ENCODE measurements at places on chromosomes 3 and 15.

DNA sequence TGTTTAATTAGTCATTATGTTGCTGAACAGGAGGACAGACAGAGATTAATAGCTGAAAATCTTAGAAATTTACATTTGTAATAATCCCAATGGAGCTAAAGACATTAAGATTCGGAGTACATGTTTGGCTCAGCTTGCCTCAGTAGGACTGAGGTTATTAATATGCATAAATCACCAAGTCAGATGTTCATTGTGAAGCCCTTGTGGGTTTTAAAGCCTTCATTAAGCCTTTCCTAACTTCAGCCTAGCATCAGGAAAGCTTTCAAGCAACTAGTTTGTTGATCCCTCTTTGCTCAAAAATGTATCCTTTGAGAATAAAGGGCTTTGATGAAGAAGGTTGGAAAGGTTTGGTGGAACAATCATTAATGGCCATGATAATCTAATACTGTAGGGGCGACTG is 178.2 kb upstream of the CGNL1 start:
- DNase-seq, result no peak

DNA sequence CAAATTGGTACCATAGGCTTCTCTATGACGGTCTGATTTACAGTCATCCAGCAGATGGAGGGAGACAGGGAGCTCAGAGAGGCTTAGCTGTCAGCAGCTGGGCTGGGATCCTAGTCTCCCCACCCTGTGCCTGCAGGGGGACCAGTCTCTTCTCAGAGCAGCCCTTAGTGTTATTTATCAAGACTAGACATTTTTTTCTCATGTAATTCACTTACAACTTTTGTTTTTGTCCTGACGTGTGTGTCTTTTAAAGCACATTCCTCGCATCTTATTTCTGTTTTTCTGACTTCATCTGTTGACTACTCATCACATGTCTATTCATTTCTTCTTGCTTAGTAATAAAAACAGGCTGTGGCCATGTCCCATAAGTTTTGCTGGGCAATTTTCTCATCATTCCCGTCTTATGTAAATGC is 116.1 kb downstream of the KLF13 start:
- no peak for DNase-seq

- DNase-seq, result no peak
These were observed 155.1 kb upstream of the FRMD4B start for GRCh38 chr3:69540706-69541581.

DNA sequence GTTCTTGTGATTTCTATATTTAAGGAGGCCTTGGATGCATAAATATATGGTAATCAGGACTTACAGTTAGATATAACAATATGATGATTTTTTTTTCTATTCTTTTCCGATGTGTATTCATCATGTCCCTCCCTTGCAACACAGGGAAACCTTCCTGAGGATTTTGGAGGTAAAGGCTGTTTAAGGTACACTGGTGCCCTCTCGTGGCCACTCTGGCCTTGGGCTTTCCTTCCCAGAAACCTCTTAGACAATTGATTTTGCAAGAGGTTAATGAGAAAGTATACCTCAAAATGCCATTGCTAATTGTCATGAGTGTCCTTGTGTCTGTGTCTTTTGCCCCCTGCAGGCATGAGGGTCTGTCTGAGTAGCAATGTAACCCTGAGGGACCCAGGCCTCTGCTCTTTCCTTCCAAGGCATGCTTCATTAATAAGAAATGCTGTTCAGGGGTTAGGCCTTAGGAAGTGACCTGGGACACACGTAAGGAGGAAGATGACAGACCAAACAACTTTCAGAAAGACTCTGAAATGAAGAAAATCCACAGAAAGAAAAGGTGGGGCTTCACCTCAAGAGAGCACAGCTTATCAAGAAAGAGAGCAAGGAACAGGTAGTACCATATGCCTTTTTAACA is 70.3 kb upstream of the PPP2R3A start:
- peak; percentile 11 for DNase-seq

- no peak for DNase-seq
These were observed 30.5 kb downstream of the EHD4 start for GRCh38 chr15:41941644-41942415.

DNA sequence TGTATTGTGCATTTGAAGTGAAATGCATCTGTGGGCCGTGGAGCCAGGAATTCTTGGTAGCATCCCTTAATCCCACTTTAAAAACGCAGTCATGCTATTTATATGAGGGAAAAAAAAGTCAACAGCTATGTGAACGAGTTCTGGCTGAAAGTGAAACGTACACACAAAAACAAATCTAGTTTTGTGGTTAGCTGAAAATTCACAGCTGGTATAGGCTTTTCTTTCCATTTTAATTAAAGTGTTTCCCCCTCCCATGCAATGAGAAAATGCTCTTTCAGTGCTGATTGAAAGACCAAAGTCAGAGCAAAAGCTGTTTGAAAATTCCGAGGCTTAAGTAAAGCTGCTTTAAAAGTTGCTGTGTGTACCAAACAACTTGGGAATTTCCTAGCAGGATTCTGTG is 297.4 kb downstream of the PLCL2 start:
- no peak for DNase-seq

GRCh38 chr15:65008983-65009382 is 19.3 kb upstream of the SPG21 start:
- no peak for DNase-seq

DNA sequence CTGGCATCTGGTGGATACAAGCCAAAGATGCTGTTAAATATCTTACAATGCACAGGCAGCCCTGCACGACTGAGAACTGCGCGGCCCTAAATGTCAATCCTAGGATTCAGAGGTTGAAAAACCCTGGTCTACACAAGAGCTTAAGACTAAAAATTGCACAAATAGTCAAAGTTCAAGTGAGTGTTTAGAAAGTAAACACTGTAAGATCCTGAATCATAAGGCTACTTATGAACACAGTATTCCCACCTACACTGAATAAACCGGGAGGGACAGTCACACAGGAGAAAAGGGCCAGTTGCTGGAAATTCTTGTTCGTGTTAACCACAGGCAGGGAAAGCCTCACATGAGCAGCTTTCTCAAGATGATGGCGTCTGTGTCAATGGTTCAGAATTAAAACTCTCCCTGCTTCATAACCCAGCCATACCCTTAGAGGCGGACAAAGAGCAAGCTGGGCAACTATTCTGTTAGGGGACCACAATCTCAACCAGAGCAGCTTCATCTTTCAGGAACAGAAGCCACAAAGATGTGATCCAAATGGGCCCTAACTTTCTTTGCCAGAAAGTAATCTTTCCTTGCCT is 37.7 kb downstream of the LRIG1 start:
- no peak for DNase-seq

DNA sequence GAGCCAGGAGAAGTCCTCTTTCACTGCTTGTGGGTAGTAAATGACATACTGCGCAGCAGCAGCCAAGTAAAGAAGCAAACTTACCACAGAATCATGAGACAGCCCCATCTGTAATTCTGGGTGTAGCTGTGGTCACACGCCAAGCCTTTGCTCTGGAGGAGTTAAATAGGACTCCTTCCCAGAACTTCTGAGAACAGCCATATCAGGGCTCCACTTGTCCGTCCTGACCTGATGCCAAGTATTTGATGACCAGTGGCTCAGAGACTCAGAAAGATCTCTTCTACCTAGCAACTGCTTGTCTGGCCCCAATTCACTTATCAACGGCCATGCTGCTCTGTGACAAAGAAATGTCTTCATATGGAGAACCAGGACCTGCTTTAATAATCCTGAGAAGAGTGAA is 20.6 kb upstream of the GOLIM4 start:
- peak; percentile 28 for DNase-seq

DNA sequence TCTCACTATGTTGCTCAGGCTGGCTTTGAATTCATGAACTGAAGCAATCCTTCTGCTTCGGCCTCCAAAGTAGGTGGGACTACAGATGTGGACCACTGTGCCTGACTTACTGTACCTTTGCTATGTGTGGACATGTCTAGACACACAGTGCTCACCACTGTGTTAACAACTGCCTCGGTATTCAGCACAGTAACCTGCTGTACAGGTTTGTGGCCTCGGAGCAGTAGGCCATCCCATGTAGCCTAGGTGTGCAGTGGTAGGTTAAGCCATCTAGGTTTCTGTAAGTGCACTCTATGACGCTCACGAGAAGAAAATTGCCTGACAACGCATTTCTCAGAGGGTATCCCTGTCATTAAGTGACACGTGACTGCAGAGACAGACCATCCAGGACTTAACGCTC is 70.3 kb downstream of the TAMM41 start:
- no peak for DNase-seq

- DNase-seq, result no peak
These were observed 39.6 kb downstream of the CBLB start for GRCh38 chr3:105829229-105829628.

DNA sequence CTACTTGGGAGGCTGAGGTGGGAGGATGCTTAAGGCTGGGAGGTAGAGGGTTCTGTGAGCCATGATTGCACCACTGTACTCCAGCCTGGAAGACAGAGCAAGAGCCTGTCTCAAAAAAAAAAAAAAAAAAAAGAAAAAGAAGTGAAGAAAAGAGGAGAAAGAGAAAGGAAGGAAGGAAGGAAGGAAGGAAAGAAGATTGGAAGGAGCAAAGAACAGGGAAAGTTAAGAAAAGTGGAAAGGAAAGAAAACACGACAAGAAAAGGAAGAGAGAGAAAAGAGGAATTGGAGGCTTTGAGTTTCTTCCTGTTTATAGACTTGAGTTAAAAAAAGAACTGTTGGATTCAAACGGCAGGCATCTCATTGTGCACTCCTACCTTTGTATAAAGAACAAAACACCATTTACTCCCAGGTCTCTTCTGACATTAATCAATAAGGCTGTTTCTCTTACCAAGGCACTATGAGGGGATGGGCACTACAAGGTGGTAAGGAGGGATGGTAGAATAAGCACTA is 73.5 kb downstream of the EDEM1 start:
- no peak for DNase-seq
